ENCODE measurements at places on chromosomes 5 and 9.

- no peak for DNase-seq
Measured at GRCh38 chr5:138698713-138699112, 54.5 kb upstream of the CTNNA1 start.

GRCh38 chr5:149341876-149342275, 3.4 kb upstream of the GRPEL2 start:
- DNase-seq, result no peak

- DNase-seq, result no peak
Measured at GRCh38 chr5:145812877-145813276, 22.3 kb downstream of the PRELID2 start.

DNA sequence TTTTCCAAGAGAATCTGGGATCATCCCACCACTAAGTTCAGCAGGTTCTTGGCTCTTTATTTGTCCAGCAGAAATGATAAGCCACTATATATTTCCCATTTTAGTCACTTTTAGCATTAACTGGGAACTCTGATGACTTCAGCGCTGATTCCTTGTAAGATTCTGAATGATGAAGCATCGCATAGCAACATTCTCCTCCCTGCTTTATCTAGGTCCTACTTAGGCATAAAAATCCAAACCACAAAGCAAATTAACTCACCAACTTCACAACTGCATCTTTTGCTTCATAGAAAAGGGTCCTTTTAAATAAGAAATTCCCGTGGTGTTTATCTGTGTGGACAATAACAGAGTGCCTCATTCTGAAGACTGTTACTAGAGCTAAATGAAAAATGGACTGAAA, 203.9 kb downstream of the SAXO1 start:
- no peak for DNase-seq

GRCh38 chr5:173882632-173883031, 5.5 kb upstream of the CPEB4 start:
- no peak for DNase-seq

DNA sequence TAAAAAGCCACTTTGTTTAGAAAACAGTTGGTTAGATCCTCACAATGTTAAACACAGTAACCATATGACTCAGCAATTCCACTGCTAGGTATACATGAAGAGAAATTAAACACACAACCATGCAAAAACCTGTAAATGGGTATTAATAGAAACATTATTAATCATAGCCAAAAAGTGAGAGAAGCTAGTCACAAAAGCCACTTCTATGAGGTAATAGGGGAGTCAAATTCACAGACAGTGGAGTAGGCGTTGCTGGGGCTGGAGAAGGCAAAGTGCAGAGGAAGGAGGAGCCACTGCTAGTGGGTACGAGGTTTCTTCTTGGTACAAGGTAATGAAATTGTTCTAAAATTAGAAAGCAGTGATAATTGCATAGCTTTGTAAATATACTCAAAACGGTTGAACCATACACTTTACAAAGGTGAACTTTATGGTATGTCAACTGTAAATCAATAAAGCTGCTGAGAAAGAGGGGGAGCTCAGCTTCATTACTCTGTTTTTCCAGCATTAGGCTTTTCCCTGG, 364.4 kb downstream of the GADD45G start:
- DNase-seq, result no peak

GRCh38 chr5:54257366-54258118, 52.8 kb downstream of the ARL15 start:
- DNase-seq, result no peak

DNA sequence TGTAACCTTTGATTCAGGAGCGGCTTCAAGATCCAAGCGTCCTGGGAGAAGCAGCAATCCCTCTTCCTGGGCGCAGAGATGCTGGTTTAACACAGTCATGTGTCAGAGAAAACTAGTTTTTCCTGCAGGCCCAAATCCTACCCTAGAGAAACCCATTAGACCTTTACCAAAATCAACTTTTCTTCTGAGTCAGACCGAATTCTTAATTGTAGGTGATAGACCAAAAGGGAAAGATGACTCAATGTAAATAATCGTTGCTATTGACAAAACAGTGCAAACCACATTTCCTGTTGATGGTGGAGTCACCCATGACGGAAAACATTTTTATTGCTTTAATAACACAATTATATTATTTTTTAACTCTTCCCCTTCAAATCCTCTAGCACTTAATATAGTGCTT, 40.1 kb downstream of the SLC1A1 start:
- DNase-seq, result no peak

DNA sequence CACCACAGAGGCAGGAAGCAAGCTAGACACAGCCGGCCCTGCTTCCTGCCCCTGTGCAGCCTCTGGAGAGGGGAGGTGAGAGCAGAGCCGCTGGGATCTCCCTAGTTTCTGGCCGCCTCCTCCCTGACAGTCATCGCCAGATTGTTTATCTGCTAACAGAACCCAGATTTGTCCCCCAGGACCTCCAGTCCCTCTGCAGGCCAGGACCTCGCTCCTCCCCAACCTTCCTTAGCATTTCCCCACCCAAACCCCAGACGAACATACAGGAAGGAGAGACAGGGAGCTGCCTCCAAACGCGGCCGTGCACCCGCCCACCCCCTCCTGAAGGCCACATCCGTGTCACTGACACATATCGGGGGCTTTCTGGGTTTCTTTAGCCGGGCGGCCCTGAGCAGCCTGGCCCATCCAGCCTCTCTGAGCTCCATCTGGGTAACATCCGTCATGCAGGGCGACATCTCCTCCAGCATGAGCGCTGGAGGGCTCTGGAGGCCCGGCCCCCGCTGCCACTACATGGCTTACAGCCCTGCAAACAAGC, 47.5 kb downstream of the DBH start:
- no peak for DNase-seq

DNA sequence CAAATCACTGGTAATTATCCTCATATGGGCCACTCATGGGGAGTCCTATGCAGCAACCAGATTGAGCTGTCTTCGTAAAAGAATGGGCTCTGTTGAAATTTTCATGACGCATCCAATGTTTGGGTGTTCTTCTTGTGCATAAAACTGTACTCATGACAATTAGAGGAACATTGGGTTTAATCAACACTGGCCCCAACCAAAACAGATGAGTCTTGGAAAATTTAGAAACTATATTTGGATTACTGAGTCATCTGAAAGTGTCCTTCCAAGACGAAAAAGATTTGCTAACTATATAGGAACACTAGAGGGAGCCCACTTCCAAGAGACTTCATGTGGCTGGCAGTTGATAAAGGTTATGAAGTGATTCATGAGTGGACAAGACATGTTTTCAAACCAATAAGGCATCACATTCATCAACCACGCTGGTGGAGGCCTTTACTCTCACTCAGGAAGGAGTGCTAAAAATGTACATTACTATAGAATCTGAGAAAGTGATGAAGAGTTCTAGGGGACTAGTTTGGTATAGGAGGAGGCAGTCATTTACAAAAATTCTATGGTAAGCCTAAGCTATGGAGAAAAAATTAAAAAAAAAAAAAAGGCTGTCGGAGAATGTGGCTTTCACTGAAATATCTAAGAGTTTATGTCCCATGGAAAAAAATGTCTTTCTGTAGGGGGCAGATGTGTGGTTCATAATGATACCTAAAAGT, 313.5 kb downstream of the PRDM9 start:
- DNase-seq, result peak; percentile 46

DNA sequence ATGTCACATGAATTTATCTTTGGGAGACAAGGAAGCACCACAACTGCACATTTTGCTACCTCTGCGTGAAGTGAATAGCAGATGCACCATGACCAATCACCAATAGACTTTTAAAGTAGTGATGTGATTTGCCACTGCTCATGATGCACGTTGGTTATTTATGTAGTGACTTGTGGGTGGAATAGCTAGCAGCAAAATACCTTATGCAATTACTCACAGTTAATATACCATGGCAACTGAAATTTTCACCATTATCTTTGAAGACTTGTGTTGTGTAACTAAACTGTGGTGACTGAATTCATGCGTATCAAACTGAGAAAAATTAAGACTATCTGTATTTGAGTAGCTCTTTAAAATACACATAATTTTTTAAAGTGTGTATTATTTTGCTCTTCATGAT, 46.2 kb upstream of the TUSC1 start:
- no peak for DNase-seq

GRCh38 chr9:75870450-75870849, 20.0 kb upstream of the PCSK5 start:
- no peak for DNase-seq

DNA sequence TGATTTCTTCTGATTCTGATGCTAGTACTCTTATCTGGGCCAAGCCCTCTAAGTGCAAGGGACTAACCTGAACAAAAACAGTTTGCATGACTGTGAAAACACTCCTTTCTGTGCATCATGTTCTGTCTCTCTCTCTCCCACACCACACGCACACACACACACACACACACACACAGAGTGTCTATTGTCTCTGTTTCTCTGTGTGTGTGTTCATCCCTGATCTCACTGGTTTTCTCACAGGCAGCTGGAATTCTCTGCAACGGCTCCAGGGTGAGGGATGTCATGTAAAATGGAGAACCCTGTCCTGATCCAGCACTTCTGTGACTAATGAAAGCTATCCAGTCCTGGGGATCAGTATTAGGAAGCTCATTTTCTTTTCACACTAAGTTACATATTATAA, 453.1 kb upstream of the RGMB start:
- DNase-seq, result no peak

GRCh38 chr5:149597618-149598017, 16.3 kb downstream of the ARHGEF37 start:
- DNase-seq, result no peak

DNA sequence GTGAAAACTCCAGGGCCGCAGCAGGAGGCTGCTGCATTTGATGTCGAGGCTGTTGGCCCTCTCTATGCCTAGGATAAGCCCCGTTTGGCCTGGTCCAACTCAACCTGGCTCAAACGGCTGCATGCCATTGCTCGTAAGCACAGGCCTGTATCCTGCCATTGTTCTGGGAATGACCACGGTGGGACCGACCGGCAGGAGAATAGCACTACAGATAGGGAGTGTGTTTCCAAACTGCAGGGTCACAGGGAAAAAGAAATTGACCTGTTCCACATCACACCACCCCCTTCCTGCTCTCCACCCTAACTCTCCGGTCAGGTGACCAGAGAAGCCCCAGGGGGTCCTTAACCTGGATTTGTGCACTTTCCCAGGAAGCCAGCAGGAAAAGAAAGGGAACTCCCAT, 278.7 kb upstream of the KLF4 start:
- DNase-seq, result no peak

DNA sequence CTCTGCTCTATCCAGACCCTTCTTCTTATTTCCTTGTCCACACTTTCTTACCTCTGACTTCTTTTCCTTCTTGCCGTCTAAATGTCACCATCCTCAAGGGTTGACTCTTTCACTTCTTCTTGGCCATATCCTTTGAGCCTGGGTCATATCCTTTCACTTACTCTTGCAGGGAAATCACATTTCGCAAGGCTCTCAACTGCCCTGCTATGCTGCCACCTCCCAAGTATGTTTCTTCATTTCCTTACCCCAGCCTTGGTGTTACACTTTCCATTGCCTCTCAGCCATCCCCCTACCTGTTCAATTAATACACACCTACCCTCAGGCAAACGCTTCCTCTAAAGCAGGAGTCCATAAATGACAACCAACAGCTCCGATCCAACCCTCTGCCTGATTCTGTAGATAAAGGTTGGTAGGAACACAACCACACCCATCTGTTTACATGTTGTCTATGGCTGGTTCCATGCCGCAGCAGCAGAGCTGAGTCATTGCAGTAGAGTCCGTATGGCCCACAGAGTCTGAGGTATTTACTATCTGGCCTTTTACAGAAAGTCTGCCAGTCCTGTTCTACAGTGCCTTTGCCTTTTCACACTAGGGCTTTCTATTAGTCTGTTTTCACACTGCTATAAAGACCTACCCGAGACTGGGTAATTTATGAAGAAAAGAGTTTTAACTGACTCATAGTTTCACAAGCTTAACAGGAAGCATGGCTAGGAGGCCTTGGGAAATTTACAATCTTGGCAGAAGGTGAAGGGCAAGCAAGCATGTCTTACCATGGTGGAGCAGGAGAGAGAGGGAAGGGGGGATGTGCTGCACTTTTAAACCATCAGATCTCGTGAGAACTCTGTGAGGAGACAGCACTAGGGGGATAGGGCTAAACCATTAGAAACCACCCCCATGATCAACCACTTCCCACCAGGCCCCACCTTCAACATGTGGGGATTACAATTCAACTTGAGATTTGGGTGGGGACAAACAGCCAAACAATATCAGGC, 97.9 kb downstream of the SV2C start:
- DNase-seq, result no peak

DNA sequence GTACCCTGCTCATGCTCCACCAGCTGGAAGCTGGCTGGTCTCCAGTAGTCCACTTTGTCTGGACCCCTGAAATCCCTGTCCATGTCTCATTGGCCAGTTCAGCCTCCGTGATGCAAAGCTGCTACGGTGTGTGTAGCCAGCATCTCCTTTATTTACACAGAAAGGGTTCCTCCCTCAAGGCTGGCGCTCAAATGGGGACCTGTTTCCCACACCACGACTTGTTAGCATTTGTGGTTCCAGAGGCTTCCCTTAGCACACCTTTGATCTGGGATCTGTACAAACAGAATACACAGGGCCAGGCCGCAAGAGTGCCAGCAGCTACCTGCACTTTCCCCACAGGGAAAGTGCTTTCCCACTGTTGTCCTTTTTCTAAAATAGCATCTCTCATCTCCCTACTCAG, 5.7 kb upstream of the SMU1 start:
- no peak for DNase-seq

DNA sequence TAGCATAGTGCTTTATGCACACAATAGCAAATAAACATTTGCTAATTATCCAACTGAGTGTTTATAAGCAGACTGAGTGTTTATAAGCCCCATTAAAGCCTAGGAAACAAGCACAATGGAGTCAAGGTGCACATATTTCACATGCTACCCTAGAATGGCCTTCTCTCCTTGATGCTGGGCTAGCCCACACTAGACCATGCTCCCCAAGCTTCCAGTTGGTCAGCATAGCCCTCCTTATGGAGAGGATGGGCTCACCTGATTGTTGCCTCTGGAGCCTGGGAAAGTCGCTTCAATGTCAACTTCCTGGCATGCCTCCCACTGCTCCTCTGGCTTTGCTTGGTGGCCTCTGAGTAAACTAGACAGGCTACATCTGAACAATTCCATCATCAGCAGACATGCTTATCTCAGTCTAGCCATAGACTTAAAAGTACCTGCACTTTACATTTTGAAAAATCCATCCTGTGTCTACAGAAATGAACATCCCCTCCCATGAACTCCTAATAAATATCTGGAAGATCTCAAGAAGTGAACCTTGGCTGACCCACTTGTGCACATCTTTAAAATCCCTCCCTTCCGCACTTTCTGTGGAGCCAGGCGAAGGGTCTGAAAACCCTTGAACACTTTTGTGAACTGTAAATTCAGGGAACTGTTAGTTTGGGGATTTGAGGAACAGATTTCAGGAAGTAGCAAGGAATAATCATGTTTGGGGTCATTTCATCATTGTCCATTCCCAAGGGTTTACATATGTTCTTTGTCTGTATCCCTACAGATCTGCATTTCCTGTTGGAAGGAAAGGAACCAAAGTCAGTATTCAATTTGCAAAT, 486.6 kb downstream of the ARHGEF28 start:
- no peak for DNase-seq

DNA sequence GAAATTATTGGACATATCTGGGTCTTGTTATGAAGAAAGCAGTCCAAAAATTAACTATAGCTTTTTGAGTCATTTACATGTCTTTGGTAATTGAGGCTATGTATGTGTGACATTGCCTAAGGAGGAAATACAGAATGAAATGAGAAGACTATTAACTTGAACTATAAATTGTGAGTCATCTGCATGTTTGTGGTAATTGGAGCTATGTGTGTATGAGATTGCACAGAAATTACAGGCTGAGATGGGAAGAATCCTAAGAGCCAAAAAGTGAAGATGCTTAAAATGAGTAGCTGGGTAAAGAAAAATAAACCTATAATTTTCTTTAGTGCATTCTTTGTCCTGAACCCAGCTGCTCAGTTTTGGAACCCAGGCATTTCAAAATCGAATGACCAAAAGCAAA, 747.6 kb upstream of the EDIL3 start:
- DNase-seq, result no peak
